Stimulated activated CD8-positive, alpha-beta memory T cell treated with anti-CD3 and anti-CD28 coated beads, Interleukin-2, amount 100 ng/mL, for 48 hours (primary cell): ENCODE measurements at places on chromosomes 3 and 15.

DNA sequence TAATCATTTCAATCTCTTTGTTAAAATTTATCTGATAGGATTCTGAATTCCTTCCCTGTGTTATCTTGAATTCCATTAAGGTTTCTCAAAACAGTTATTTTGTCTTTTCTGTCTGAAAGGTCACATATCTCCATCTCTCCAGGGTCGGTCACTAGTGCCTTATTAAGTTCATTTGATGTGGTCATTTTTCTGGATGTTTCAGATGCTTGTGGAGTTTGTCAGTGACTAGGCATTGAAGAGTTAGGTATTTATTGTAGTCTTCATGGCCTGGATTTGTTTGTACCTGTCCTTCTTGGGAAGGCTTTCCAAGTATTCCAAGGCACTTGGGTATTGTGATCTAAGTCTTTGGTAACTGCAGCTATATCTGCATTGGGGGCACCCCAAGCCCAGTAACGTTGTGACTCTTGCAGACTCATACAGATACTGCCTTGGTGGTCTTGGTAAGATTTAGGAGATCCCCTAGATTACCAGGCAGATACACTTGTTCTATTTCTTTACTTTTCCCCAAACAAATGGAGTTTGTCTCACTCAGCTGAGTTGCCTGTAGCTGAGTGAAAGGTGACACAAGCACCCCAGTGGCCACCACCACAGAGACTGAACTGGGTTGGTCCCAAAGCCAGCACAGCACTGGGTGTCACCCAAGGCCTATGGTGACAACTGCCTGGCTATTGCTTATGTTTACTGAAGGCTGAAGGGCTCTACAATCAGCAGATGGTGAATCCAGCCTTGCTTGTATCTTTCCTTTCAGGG is 18.9 kb upstream of the SLC27A2 start:
- no peak for DNase-seq

GRCh38 chr3:197226179-197226578 is 72.2 kb downstream of the DLG1 start:
- no peak for DNase-seq

DNA sequence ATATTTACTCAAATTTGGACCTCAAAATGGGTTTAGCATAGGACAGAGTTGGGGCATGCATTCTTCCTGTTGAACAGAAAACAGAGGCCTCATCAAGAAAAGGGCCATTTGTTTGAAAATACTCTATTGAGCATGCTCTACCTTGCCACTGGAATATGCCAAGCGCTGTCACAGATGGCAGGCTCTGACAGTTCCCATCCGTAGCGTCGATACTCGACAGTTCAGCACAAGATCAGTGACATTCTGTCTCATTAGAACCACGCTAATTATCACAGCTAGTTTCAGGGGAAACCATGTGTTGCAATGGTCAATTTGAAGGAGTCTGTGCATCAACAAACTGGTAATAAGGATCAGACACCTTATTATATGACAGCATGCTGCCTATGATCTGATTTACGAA is 54.5 kb downstream of the SATB1 start:
- no peak for DNase-seq

DNA sequence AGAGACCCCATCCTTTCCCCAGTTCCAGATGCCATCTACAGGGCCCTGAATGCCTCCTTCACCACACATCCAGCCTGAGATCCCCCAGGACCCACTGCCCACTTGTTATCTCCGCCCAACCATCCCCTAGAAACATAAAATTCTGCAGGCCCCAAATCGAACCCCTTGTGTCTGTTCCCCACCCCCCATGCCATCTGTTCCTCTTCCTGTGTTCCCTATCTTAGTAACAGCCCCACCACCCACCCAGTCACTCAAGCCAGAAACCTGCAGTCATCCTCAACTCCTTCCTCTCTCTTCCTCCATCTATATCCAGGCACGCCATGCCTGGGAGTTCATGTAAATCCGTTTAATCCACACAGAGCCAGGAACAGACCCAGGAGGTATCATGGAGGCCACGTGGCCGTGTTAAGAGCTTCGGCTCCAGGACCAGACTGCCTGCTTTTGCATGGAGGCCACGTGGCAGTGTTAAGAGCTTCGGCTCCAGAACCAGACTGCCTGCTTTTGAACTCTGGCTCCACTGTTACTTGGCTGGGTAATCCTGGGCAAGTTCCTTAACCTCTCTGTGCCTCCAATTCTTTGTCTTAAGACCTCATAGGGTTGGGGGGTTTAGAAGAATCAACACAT is 4.8 kb downstream of the CSRNP1 start:
- no peak for DNase-seq

- DNase-seq = no peak
Observed at GRCh38 chr3:27677565-27677964, 44.6 kb downstream of the EOMES start.

- no peak for DNase-seq
Observed at GRCh38 chr3:66355394-66355793, 134.6 kb downstream of the SLC25A26 start.

DNA sequence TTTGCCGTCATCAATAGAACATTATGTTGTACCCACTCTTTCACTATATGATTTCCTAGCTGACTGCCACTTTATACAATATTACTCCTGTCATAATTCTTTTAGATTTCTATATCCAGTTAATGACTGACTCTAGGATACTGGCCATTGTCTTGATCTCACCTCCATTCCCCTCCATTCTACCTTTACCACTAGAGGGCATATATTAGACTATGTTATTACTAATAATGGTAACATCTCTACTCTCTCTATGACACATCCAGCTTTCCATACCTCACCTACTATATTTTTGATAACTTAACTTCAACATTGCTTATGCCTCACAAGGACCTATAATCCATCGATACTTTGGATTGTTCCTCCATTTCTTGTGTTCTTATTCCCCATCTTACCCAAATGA is 31.4 kb upstream of the POU1F1 start:
- DNase-seq = no peak

DNA sequence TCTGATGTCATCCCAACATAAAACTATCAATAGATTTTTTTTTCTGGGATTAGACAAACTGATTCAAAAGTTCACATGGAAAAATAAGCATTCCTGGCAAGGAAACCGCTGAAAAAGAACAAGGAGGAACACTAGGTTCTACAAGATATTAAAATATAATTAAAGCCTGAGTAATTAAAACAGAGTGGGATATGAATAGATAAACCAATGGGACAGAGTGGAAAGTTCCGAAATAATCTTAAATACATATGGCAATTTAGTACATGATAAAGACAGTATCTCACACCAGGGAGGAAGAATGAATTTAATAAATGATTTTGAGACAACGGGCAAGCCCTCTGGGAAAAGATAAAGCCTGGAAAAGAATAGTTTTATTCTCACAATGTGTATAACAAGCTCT is 4.7 kb downstream of the GLDN start:
- no peak for DNase-seq

DNA sequence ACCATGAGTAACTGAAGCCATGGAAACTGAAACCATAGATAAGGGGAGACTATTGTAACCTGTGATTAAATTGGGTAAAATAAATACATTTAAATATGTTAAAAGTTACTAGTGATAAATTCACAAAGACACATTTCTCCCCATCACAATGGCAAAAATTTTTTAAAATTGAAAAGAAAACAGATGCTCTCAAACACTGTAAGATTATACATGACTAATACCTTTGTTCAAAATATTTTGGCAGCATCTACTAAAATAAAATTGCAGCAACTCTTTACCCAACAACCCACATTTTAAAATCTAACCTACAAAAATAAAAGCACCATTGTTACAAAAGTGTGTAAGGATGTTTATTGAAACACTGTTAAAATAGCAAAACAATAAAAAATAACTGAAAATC is 93.3 kb downstream of the CLASP2 start:
- no peak for DNase-seq

- no peak for DNase-seq
Observed at GRCh38 chr3:25033407-25034029, 394.5 kb upstream of the RARB start.

DNA sequence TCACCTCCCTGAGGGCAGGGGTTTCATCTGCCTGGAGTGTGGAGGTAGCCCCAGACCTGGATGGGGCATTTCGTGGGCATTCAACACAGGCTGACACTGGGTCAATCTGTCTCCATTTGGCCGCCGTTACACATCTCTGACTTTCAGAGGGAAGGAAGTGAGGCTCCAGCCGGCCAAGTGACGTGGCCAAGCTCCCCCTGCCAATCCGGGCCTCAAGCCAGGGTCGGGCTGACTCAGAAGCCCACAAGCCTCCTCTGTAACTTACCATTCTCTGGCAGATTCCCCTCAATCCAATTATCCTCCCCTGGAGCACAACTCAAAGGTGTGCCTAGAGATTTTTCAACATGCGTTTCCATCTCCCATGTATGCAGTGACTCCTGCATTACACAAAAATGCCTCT is 227.6 kb downstream of the KLF13 start:
- DNase-seq = no peak

GRCh38 chr15:79370716-79371115 is 59.8 kb downstream of the TMED3 start:
- no peak for DNase-seq

- no peak for DNase-seq
Observed at GRCh38 chr3:87350367-87351199, 74.2 kb upstream of the POU1F1 start.

DNA sequence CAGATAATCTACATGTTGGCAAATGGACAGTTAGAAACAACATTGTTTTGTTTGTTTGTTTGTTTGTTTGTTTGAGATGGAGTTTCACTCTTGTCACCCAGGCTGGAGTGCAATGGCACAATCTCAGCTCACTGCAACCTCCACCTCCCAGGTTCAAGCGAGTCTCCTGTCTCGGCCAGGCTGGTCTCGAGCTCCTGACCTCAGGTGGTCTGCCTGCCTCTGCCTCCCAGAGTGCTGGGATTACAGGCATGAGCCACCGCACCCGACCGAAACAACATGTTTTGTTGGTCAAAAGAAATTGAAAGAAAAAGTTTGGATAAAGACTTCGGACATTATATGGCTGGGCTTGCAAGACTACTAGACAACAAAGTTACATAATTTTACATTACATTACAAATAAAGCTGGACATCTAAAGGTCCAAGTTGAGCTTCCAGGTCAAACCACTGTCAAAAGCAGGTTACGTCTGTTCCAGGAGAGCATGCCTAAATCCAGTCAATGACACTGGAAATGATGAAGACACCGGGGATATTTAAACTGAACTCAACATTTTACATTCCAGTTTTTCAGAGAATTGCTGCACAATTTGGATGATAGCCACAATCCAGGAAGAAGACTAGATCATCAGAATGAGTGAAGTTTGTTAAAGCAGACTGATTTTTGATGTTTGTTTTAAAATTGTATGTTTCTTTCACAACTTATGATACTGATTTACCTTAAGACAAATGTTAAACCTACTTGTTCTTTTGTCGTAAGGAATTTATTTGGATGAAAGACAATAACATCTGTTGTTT is 18.6 kb downstream of the SERP1 start:
- DNase-seq = no peak

DNA sequence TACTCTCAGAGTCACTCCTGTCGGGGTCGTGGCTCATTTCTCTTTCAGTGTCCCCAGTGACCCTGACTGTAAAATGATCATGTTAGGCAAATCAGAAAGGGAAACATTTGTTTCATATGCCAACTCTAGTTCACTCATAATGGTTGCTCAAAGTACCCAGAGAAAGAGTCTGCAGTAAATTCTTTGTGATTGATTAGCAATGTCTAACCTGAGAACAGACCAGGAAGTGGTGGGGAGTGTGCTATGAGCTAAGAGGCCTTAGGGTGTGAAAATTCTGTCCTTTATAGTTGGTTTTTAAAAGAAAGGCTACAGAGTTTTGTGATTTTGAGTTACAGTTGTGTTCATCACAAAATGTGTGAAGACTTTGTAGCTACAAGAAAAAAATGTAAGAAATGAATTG is 108.9 kb downstream of the EDEM1 start:
- no peak for DNase-seq

GRCh38 chr3:157618075-157618760 is 115.0 kb upstream of the VEPH1 start:
- no peak for DNase-seq

GRCh38 chr3:150913133-150913922 is 8.1 kb upstream of the MINDY4B start:
- no peak for DNase-seq

DNA sequence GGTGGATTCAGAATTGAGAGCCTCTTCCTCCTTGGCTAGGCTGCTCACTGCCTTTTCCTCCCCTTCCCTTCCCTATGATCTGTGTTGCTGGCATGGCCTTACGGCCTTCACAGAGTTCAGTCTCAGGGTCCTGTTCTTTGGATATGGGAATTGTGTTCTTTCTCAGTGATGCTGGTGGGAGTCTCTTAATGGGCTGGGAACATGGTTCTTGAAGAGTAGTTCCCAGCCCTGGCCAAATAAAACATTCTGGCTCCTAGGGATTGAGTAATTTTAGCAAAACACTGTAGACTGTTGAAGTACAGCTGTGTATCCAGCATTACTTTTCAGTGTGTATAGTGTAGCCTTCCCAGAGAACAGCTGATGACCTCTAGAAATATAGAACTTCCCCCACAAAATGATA is 22.6 kb upstream of the FILIP1L start:
- no peak for DNase-seq

GRCh38 chr15:51888593-51889195 is 59.2 kb downstream of the TMOD3 start:
- DNase-seq = no peak

DNA sequence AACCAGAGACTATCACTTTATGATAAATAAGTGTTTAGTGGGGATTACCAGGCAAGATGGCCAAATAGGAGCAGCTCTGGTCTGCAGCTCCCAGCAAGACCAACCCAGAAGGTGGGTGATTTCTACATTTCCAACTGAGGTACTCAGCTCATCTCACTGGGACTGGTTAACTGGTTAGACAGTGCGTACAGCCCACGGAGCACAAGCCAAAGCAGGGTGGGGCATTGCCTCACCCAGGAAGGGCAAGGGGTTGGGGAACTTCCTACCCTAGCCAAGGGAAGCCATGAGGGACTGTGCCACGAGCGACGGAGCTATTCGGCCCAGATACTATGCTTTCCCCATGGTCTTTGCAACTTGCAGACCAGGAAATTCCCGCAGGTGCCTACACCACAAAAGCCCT is 171.0 kb downstream of the CTNNB1 start:
- no peak for DNase-seq

GRCh38 chr3:52779011-52779836 is 1.8 kb downstream of the ITIH1 start:
- no peak for DNase-seq
